ENCODE measurements at places on chromosomes 4 and X.
A peak's percentile ranks its signal among the peaks of the same experiment; 100 is the strongest.

GRCh38 chrX:129768586-129769466 is 10.9 kb upstream of the SASH3 start:
- DNase-seq = no peak

DNA sequence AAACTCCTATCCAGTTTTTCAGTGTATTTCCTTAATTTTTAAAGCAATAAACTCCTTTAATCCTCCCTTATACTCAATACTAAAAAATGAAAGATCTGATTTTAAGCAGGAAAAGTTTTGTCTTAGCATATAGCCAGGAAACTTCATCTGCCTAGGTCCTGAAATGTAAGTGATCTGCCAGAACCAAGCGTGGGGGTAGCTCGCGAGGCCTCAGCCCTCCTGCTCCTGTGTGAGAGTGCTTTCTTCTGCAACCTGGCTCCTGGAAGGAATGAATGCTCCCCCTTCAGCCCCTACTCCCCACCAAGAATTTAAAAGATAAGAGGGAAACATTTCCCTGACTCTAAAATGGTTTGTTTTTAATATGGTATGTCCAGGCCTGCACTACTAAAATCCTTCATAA is 160.1 kb downstream of the CBR4 start:
- DNase-seq = no peak

- no peak for DNase-seq
These were observed 269.3 kb upstream of the ADGRL3 start for GRCh38 chr4:60930866-60931265.

GRCh38 chr4:8419222-8420041 is 21.1 kb downstream of the ACOX3 start:
- DNase-seq = peak; percentile 45

GRCh38 chr4:38383646-38384121 is 280.3 kb upstream of the KLF3 start:
- DNase-seq = no peak

DNA sequence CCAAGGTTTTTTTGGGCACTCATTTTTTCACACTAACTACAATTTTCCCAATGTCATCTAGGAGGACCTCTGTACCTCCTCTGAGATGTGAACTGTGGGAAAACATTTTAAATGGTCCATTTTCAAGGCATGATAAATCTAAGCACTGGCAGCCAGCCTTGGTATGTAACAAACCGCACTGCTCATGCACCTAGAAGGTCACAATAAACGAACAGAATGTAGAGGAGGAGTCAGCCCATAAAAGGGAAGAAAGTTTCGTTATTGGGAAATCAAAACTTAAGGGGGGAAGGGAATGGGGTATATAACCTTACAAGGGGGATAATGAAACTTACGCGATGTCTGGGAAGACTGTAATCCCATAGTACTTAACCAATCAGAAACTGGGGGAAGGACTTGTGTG is 16.4 kb downstream of the COX18 start:
- no peak for DNase-seq

- DNase-seq = no peak
These were observed 610.0 kb upstream of the LCORL start for GRCh38 chr4:18631586-18631985.

DNA sequence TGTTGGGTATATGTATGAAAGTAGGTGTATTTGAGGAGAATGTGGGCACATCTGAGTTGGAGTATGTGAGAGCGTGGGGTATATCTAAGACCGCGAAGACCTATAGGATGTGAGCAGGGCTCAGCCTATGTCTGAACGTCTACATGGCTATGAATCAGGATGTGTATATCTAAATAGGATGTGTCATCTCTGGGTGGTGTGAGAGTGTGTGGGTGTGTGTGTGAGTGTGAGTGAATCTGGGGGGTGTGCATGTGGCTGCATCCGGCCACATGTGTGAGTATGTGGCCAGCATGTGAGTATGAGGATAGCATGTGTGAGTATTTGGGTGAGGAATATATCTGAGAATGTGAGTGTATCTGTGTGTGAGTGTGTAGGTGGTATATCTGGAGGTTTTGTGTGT is 7.7 kb downstream of the GPR173 start:
- DNase-seq = no peak

DNA sequence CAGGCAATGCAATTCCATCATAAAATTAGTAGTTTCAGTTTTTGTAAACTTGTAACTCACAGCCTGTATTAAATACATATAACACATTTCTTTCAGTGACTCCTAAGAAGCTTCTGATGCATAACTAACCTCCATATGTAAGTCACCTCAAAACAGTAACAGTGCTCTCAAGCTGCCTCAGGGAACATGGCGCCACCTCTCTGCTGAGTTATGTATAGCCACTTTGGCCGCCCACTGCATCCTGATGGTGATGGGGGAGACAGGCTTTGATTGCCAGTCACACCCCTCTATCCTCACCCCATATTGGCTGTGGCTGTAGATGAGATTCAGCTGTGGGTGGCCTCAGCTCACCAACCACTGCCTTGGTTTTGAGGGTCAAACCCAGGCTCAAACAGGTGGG is 54.3 kb downstream of the LRBA start:
- DNase-seq = peak; percentile 33

DNA sequence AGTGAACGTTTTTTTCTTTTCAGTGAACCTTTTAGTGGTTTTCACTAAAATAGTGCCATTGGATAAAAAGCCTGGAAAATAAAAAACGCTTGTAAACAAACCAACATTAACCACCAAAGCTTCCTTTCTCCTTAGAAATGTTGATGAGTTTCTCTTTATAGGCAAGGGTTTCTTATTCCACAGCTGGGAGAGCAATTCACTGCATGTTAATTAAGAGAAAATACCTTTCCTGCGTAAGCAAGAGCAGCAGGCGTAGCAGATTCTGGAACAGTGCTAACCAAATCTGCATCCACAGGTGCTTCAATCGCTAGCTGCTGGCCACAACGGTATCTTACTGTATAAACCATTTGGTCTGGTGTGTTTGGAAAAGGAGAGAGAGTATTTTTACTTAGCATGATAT is 13.3 kb upstream of the AASDH start:
- DNase-seq = no peak

DNA sequence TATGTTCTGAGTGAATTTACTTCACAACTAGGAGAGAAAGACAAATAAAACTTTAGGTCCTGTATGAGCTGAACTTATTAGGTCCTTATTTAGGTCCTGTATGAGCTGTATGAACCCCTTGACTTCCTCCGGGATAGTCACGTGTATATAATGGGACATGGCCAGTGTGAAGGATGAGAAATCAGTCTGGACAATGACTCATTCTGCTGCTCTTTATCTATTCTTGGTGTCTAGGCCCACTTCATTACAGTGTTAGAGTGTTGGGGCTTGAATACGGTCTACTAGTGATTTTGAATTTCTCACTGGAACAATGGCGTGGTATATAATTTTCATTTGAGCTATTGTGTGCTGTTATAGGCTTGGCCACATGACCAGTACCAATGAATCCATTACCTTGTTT is 21.9 kb downstream of the STK26 start:
- DNase-seq = no peak

All from activated naive CD8-positive, alpha-beta T cell treated with anti-CD3 and anti-CD28 coated beads, Interleukin-2, amount 50 U/mL, for 24 hours (primary cell).